ENCODE measurements at places on chromosomes 5 and 9. TPM values are rescaled to one million over a fixed set of nuclear protein-coding genes. Genes with fewer than 3 reads are reported as not detected.

GRCh38 chr9:132381966-132382541 lies 24.6 kb downstream of the TTF1 start:
- H3K4me3 ChIP-seq, result no peak overlapping the region
- no peaks in the 10 kb centered on the region for H3K27me3 ChIP-seq
- peak overlapping the region; percentile 16 for H3K27ac ChIP-seq
- no peak for DNase-seq

- H3K27me3 ChIP-seq, result peaks cover under 1% of the 10 kb centered on the region
- peaks cover 30% of the 10 kb centered on the region for H3K4me1 ChIP-seq
- H3K27ac ChIP-seq, result no peak overlapping the region
- no peak overlapping the region for H3K4me3 ChIP-seq
- H3K36me3 ChIP-seq, result no peaks in the 10 kb centered on the region
These were observed 154.3 kb downstream of the SPOCK1 start for GRCh38 chr5:137344723-137345322.

DNA sequence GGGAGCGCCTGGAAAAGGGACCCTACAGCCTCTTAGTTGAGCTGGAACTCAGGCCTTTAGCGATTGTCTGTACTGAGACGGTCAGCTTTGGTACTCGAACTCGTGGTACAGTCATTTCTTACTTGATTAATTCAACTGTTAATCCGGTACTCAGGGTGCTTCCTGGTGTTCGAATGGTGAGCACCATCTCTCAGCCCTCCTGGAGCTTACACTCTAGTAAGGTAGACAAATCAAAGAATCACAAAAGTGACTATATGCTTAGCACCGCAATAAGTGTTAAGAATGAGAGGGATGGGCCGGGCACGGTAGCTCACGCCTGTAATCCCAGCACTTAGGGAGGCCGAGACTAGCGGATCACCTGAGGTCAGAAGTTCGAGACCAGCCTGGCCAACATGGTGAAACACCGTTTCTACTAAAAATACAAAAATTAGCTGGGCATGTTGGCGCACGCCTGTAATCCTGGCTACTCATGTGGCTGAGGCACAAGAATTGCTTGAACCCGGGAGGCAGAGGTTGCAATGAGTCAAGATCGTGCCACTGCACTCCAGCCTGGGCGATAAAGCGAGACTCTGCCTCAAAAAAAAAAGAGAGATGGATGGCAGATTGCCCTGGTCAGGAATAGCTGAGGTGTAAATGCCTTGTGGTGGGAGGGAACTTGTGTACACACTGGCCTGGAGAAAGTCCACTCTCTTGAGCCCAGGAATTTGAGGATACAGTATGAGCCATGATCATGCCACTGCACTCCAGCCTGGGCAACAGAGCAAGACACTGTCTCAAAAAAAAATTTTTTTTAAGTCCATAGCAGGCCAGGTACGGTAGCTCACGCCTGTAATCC lies 981 bp downstream of the TCOF1 start:
- peaks cover 17% of the 10 kb centered on the region for H3K4me1 ChIP-seq
- peaks cover 12% of the 10 kb centered on the region for H3K27me3 ChIP-seq
- DNase-seq, result no peak
- peak overlapping the region; percentile 81 for H3K27ac ChIP-seq

DNA sequence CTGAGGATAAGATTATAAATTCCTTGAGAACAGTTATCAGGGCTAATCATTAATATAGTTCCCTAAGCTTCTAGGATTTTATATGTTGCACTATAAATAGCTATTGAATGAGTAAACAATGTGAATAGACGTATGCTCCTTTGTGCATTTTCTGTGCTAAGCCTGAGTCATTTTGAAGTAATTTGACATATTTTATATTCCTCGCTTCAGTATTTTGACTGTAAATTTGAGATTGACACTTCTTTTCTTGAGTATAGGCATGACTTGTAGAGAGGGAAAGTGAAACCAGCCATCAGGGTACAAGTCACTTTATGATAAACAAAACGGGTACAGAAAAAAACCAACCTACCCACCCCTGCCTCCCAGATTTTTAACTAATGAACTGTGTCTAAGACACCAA lies 367.7 kb upstream of the PRR16 start:
- no peak for DNase-seq
- H3K36me3 ChIP-seq, result no peaks in the 10 kb centered on the region
- H3K27me3 ChIP-seq, result no peaks in the 10 kb centered on the region

DNA sequence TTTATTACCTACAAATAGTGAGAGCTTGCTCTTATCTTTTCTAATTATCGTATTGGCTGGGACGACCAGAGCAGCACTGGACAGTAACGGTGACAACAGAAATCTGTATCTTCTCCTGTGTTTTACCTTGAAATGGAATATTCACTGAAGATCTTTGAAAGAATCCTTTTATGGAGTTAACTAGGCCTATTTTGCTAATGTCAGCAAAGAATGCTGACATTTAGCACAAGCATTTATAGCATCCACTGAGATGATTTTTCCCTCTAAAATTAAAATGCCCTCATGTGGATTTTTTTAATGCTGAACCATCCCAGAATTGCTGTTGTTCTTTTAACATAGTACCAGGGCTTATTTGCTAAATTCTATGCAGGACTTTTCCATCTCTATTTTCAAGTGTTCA lies 59.4 kb downstream of the ROR2 start:
- no peak overlapping the region for H3K4me3 ChIP-seq
- H3K27me3 ChIP-seq, result peaks cover 3% of the 10 kb centered on the region
- no peak overlapping the region for H3K27ac ChIP-seq
- H3K36me3 ChIP-seq, result peaks cover 1% of the 10 kb centered on the region
- DNase-seq, result no peak

DNA sequence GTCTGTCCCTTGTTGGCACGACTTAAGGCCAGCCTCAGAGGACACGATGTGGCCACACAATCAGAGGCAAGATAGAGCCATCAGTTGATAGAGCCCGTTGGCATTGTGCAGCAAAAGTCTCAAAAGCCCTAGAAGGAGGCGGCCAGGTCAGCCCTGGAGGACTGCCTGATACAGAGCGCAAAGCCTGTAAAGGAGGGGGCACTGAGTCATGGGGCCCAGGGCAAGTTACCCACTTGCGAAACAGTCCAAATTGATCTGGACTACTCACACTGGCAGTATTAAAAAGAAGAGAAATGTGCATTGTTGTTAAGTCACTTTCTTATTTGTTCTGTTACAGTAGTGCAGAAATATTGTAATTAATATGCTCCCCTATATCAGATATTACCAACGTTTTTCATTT lies 51.5 kb downstream of the KLF9 start:
- DNase-seq, result no peak
- H3K27me3 ChIP-seq, result no peaks in the 10 kb centered on the region
- no peaks in the 10 kb centered on the region for H3K4me1 ChIP-seq
- H3K27ac ChIP-seq, result no peak overlapping the region
- peaks cover 11% of the 10 kb centered on the region for H3K36me3 ChIP-seq

- H3K4me1 ChIP-seq, result peaks cover 4% of the 10 kb centered on the region
- H3K36me3 ChIP-seq, result peaks cover 3% of the 10 kb centered on the region
- H3K27me3 ChIP-seq, result no peaks in the 10 kb centered on the region
These were observed 26.9 kb downstream of the ADAM19 start for GRCh38 chr5:157548513-157549282.

The RASGRF2 gene
- total RNA-seq, result 0.62 TPM

The PCDHGC5 gene
- total RNA-seq, result 1.2 TPM

The ACTBL2 gene
- total RNA-seq, result not detected

Data from progenitor cell of endocrine pancreas (in vitro differentiated cells).